ENCODE measurements at places on chromosomes 3 and 15.

DNA sequence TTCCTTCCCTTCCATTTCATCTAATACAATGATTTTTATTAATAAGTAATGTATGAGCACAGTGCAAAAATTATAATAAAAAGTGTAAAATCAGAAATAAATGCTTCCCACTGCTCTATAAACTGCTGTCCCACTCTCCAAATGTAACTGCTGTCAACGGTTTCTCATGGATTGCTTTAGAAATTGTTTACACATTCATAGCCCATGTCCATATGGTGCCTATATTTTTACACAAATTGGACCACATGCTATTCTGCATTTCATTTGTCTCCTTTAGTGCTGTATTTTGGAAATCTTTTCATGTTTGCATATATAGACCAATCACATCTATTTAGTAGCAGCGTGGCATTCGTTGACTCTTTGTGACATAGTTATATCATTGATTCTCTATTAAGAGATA, 164.7 kb upstream of the SLCO3A1 start:
- DNase-seq = no peak

- DNase-seq = peak; percentile 27
Measured at GRCh38 chr15:88015228-88015860, 241.2 kb downstream of the NTRK3 start.

DNA sequence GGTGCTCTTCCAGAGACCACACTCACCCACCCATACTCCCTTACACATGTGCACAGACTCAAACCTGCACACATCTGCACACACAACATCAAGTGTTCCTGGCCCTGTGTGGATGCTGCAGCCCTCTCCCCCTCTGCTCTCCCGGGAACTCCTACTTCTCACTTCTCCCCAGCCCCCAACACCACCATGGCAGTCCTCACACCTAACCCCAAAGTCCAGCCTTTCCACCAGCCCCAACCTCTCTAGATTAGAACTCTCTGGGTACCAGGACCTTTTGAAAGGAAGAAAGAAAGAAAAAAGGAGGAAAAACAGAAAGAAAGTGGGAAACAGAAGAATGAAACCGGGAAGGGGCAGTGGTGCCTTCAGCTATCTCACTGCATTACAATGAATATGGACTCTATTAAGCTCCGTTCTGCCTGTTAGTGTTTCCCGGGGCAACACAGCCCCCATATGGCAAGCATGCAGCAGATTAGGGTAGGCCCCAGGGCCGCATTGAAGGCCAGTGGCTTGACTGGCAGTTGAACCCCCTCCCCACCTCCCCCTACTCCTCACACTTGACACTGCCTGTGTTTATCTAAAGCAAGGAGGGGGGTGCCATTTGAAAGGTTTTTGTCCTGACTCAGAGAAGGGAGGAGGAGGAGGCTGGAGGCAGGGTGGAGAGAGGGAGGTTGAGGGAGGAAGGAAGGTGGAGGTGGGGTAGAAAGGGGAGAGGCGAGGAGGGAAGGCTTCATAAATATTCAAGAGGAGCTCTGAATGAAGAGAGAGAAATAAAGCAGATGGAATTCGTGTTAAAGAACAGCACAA, 30.1 kb downstream of the BOC start:
- no peak for DNase-seq

- DNase-seq = peak; percentile 81
Measured at GRCh38 chr3:177615015-177615414, 417.7 kb upstream of the TBL1XR1 start.

GRCh38 chr3:60013241-60013640, 963.4 kb upstream of the CFAP20DC start:
- DNase-seq = no peak

GRCh38 chr3:141227752-141228151, 3.9 kb upstream of the PXYLP1 start:
- no peak for DNase-seq

- DNase-seq = no peak
Measured at GRCh38 chr15:59166166-59166565, 40.5 kb upstream of the LDHAL6B start.

- DNase-seq = no peak
Measured at GRCh38 chr3:135641761-135642160, 323.8 kb upstream of the PPP2R3A start.

GRCh38 chr3:153960458-153961074, 160.6 kb upstream of the ARHGEF26 start:
- DNase-seq = no peak

- DNase-seq = no peak
Measured at GRCh38 chr3:112984485-112984884, 6.3 kb upstream of the GTPBP8 start.

DNA sequence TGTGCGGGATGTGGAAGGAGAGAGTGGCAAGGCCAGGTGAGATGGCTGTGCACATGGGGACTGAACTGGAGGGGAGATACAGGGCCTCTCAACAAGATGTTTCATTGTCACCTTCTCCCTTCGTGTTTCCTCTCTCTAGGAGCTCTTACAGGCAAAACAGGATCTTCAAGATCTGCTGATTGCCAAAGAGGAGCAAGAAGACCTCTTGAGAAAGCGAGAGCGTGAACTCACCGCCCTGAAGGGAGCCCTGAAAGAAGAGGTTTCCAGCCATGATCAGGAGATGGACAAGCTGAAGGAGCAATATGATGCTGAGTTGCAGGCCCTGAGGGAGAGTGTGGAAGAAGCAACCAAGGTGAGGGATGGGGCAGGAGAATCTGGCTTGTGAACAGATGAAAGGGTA, 85.2 kb downstream of the CGNL1 start:
- no peak for DNase-seq

GRCh38 chr3:131655070-131655690, 152.4 kb upstream of the MRPL3 start:
- no peak for DNase-seq

DNA sequence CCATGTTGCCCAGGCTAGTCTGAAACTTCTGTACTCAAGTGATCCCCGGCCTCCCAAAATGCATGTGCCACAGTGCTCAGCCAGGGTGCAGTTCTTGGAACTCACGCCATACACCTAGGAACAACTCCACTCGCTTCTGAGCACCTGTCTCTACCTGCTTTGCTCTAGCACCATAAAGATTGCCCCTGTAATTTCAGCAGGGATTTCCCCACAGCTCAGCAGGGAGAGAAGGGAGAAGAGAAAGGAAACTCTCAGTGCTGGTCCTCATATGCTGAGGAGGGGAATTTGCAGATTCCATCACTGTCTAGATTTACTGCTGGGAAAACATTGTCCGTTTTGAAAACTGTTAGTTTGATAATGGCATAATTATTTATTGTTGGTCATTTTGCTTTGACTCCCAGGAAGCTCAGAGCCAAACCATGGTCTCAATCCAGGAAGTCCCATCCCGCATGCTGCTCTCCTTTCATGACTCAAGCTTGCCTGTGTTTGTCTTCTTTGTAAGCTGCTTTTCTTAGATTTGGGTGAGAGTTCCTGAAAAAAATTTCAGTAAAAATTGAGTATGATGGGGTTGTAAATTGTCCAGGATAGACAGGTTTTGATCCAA, 24.2 kb downstream of the TRIM71 start:
- no peak for DNase-seq

DNA sequence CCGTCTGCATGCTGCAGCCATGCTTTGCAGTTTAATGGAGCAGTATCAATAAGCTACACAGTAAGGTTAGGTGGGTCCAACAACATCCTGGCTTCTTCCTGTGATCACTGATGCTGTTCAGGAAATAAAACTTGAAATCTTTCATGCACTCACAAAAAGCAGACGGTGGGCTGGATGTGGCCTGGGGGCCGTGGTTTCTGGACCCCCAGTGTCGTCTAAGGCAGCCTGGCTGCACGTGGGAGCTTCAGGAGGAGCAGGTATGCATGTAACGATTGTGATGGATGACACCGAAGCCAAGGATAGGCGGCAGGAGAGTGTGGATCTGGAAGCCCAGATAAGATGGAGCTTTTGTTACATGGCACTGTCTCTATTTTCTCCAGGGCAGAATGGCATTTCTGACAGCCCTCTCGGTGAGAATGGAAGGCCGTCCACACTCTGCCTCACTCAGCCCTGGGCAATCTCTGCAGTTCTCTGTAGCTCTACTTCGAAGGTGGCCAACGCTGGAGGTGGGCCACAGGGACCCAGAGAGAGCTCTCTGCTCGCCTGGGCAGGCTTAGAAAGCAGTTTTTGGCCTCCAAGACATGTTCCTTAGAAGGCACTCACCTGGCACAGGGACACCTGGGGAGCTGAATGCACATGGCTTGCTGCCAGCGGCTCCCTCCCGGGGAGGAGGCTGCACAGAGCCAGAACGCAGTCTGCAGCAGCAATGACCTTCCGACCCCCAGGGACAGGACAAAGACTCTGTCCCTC, 46.4 kb upstream of the IQSEC1 start:
- DNase-seq = no peak

DNA sequence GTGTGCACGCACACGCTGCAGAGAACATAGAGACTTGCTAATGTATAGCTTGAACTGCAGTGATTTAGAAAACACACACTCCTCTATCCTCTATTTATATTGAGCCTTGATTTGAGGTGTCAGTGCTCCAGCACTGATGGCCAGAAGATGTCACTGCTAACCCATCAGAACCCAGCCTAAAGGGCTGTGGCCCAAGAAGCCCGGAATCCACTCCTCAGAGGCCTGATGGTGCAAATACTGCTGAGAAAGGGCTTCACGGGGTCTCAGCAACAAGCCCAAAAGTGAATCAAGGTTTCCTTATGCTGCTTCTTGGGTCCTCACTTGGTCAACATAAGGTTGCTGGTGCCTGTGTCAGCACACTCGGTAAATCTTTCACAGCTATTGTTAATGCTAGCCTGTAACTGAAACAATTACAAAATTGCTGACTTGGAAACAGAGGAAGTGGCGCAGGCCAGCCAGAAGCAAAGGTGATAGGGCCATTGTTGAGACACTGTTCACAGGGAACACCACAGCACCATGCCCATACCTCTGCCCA, 60.3 kb downstream of the HEG1 start:
- peak; percentile 38 for DNase-seq

DNA sequence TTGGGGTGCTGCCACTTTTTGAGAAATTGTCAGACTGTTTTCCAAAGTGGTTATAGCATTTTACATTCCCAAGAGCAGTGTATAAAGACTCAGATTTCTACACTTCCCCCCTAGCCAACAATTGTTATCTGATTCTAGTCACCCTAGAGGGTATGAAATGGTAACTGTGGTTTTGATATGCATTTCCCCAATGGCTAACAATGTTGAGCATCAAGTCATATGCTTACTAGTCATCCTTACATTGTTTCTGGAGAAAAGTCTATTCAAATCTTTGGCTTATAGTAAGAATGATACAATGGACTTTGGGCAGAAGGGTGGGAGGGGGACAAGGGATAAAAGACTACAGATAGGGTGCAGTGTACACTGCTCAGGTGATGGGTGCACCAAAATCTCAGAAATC, 73.3 kb downstream of the CSNK1G1 start:
- no peak for DNase-seq

All from left ventricle myocardium inferior (tissue), 1 donor.